Pericardium fibroblast (primary cell): ENCODE measurements at places on chromosomes 2 and 18. TPM values are rescaled to one million over a fixed set of nuclear protein-coding genes. Genes with fewer than 3 reads are reported as not detected.

The CDCA7 gene
- 1.8 and 2.6 TPM in 2 replicates for total RNA-seq

The FOXD4L1 gene
- total RNA-seq, result not detected in 2 replicates

The PARD6G gene
- total RNA-seq, result 1.8 and 2.5 TPM in 2 replicates

The GORASP2 gene
- total RNA-seq, result 60.9 and 112 TPM in 2 replicates

The CAMKMT gene
- 4.9 and 5.7 TPM in 2 replicates for total RNA-seq

The CFLAR gene
- total RNA-seq, result 21.2 and 34.2 TPM in 2 replicates

The DCAF17 gene
- total RNA-seq, result 7.9 and 17.6 TPM in 2 replicates

The MSTN gene
- under 0.01 TPM in 1 of 2 replicates, not detected in the other for total RNA-seq

The PSTPIP2 gene
- 1.5 and 4.3 TPM in 2 replicates for total RNA-seq

The TCF7L1 gene
- 2.1 and 3.0 TPM in 2 replicates for total RNA-seq

The PAX3 gene
- total RNA-seq, result not detected in 2 replicates

The PDE1A gene
- total RNA-seq, result 20.9 and 90.7 TPM in 2 replicates

The MBD5 gene
- 6.4 and 10.2 TPM in 2 replicates for total RNA-seq

The CD207 gene
- not detected in 2 replicates for total RNA-seq

The ATOH8 gene
- 16.9 and 31.4 TPM in 2 replicates for total RNA-seq

The AQP12A gene
- not detected in 2 replicates for total RNA-seq

The FAM237A gene
- not detected in 2 replicates for total RNA-seq

The ZDBF2 gene
- total RNA-seq, result 3.5 and 5.1 TPM in 2 replicates

The DSG1 gene
- not detected in 2 replicates for total RNA-seq

The SP5 gene
- total RNA-seq, result not detected in 2 replicates

The RAB27B gene
- total RNA-seq, result 0.93 and 1.9 TPM in 2 replicates

The KIF3C gene
- total RNA-seq, result 10.6 and 11.2 TPM in 2 replicates

The CD8B gene
- not detected in 2 replicates for total RNA-seq

The PPP4R1 gene
- total RNA-seq, result 46.6 and 71.3 TPM in 2 replicates

The COLEC11 gene
- 1.4 and 8.9 TPM in 2 replicates for total RNA-seq

The CXCR1 gene
- total RNA-seq, result not detected in 2 replicates

The CCDC102B gene
- 4.8 and 5.8 TPM in 2 replicates for total RNA-seq

The TDRD15 gene
- total RNA-seq, result not detected in 2 replicates

The UGT1A9 gene
- total RNA-seq, result not detected in 2 replicates

The CCDC141 gene
- total RNA-seq, result 0.17 TPM in 1 of 2 replicates, not detected in the other

The FOXI3 gene
- not detected in 2 replicates for total RNA-seq

The MOGAT1 gene
- not detected in 2 replicates for total RNA-seq

The SPRED2 gene
- total RNA-seq, result 13.4 and 14.1 TPM in 2 replicates

The POMC gene
- total RNA-seq, result 5.3 and 6.1 TPM in 2 replicates

The MAP2 gene
- 6.8 and 14.4 TPM in 2 replicates for total RNA-seq

The ASB18 gene
- not detected in 2 replicates for total RNA-seq

The RFTN2 gene
- total RNA-seq, result 9.8 and 23.0 TPM in 2 replicates

The AKAIN1 gene
- not detected in 2 replicates for total RNA-seq

The IL1RL1 gene
- total RNA-seq, result 11.6 and 16.3 TPM in 2 replicates

The STARD6 gene
- not detected in 2 replicates for total RNA-seq

The LGALSL gene
- 0.77 and 7.4 TPM in 2 replicates for total RNA-seq

The GKN1 gene
- not detected in 2 replicates for total RNA-seq

The SULT1C2 gene
- total RNA-seq, result not detected in 2 replicates

The LOXL3 gene
- total RNA-seq, result 7.3 and 23.7 TPM in 2 replicates

The GRB14 gene
- 1.4 and 2.3 TPM in 2 replicates for total RNA-seq

The POTEC gene
- not detected in 2 replicates for total RNA-seq
